ENCODE measurements at places on chromosomes 5 and 9.
A peak's percentile ranks its signal among the peaks of the same experiment; 100 is the strongest.

GRCh38 chr9:77598524-77598923, 49.6 kb downstream of the GNA14 start:
- no peak for DNase-seq

DNA sequence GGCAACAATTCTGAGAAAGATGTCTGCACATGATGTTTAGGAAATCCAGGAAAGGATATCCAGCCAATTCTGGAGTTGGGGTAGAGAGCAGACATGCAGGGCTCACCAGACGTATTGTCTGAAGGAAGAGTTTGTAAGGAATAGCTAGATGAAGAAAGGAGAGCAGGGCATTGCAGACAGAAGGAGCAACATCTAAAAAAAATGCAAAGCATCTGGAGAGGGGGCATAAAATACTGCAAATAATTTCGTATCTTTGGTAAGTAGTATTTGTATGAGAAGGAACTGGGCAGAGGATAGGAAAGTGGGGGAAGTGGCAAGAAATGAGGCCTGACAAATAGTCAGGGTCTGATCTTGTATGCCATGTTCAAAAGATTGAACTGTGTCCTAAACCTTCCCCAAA, 74.8 kb downstream of the MACIR start:
- no peak for DNase-seq

GRCh38 chr5:23631302-23632045, 124.1 kb downstream of the PRDM9 start:
- DNase-seq: no peak

DNA sequence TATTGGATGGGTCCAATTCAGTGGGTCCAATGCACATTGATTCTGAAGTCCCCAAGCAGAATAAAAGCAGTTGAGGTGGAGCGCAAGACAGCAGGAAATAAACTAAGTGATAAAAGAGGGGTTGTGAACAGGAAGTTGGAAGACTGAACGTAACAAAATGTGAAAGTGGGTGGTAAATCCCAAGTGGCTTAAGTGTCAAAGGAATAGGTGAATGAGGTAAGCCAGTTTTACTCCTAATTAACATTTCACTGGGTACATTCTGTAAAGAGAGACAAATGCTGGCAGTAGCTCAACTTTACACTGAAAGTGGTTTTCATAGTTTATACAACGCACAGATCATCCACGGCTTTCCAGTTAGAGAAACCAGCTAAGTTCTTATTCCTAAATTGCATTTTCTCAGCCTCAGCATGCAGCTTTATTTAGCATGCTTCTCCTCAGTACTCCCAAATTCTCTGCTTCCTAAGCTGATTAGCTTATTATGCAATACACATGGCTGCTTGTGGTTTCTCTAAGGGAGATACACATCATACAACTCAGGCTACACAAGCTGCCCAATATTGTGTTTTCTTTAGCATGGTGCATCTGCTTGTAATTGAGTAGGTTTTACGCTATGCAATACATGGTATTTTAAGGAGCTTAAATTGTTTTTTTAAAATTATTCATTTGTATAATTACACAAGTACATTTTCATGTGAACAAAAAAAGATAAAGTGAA, 34.2 kb upstream of the HSD17B4 start:
- DNase-seq: no peak

DNA sequence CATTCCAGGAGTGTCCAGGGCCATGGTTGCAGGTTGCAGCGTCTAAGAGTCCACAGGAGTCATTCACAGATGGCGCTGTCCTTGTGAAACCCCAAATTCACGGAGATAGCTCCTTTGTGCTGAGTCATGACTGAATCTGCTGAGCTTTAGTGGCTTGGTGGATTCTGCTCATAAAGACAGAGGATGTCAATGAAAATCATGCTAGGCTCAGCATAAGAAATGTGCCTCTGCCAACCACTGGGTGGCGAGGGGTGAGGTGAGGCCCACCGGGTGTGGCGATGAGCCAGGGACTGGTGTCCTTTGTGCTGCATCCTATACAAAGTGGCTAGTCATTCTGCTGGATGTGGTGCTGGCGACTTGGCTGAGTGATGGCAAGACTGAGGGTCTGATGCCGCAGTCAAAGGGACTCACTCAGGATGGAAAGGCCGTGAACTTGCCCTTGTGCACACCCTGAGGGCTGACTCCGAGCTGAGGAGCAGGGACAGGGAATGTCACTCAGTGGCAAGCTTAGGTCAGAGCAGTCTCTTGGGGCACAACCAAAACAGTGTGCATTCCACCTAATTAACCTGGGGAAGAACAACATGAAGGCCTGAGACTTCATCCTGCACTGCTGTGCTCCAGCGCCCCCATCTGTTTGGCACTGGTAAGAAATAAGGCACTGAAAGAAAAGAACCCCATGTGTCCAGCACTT, 71.5 kb downstream of the DAP start:
- DNase-seq: no peak

DNA sequence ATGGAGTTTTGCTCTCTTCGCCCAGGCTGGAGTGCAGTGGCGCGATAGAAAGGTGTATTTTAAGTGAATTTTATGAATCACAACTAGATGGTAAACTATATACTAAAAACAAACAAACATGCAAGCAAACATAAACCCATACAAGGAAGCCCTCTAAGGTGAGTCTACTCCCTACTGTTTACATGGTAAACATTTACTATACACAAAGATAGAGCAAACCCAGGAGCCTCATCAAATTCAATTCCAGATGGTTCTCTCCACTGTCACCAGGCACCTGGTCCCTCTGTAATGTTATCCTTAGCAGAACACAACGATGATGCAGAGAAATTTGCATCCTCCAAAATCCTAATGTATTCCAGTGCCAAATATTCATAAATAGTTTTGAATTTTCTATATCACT, 17.9 kb downstream of the ANKH start:
- no peak for DNase-seq

GRCh38 chr5:100777680-100778300, 125.3 kb downstream of the ST8SIA4 start:
- no peak for DNase-seq

DNA sequence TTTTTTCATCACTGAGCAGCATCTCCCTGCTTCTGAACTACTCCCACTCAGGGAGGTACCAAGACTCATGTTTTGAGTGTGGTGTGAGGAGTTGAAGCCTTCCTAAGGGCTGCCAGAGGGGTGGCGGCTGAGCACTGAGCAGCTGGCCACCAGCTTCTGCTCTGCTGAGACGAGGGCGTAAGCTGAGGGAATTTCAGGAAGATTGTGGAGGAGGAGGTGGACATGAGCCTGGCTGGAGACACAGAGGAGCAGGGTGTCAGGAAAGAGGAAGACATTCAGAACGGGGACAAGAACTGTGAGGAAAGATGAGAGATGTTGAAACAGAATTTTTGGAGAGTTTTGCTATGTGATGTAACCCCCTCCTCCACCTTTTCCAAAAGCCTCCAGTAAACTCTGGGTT, 7.8 kb downstream of the LCP2 start:
- DNase-seq: no peak

DNA sequence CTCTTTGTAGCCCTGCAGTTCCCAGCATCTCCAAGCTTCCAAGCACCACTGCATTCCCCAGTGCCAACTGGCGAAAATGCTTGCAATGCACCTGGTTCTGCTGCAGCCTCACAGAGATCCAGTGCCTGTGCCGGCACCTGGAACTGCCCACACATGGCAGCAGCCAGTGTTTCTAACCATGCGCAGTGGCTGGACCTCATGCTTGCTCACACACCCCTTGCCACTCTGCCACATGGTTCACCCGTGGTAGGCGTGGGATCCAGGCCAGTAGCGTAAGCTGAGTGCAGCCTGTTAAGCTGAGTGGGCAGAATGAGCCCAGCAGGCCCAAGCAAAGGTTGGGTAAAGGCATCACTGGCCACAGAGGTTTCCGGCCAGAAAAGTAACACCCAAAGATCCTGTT, 214.1 kb upstream of the VLDLR start:
- DNase-seq: no peak

DNA sequence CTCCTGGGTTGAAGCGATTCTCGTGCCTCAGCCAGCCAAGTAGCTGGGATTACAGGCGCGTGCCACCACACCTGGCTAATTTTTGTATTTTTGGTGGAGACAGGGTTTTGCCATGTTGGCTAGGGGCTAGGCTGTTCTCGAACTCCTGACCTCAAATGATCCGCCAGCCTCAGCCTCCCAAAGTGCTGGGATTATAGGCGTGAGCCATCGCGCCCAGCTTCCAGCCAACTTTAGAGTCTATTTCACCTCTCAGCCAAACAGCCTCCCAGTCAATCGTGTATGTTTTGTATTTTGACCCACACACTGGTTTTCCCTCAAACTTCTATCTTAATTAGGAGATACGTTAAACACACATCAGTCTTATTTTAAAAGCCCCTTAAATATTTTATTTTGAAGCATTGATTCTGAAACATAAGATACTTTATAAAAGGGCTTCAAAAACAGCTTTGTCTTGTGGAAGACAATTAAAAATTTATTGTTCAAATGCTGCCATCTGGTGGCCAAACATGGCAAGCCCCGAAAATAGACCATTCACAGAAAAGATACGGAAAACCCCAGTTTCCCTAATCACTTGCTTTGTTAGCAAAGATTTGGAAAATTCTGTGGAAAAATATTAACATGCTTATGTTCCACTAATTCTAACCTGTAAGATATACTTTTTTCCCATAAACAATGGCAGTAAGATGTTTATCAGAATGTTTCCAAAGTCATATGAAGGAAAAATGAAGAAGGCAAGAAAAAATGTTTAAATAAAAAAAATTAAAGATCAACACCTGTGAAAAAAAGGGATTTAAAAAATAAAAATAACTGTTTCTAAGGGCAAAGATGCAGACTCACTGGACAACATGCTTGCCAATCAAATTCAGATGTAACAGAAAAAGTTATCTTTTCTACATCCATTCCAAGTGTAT, 33.1 kb downstream of the APTX start:
- peak; percentile 73 for DNase-seq

Measured in natural killer cell (primary cell).